Glutamatergic neuron (in vitro differentiated cells): ENCODE measurements at places on chromosomes 2 and 18.

GRCh38 chr2:167980439-167980838, 267.0 kb downstream of the STK39 start:
- no peak for DNase-seq

- no peak for DNase-seq
These were observed 154.8 kb downstream of the MBP start for GRCh38 chr18:76977684-76978232.

DNA sequence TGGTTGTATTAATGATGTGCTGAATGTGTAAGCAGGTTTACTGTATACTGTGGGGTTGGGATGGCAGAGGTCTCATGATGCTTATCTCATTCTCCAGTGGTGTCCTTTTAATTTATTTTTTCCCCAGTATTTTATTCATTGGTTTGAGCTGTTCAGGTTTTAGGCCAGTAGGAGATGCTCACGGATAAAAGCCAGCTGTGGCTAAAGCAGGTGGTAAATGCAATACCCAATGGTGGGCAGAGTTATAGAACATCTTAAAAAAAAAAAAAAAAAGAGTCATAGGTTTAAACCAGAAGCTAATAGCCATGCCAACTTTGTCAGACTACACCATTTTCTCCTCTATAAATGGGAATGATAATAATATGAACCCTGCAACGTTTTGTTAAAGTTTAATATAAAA, 57.8 kb upstream of the NEUROD1 start:
- DNase-seq, result no peak

GRCh38 chr2:224927646-224928173, 114.6 kb downstream of the DOCK10 start:
- no peak for DNase-seq
